NCI-H2107 (cell line): ENCODE measurements at places on chromosomes 13 and 19.

- DNase-seq, result no peak
Observed at GRCh38 chr19:42301646-42302203, at the start of gene PRR19. Gene PRR19, plus strand, starts transcription at chr19:42302132. Its CDS starts 7,453 bp downstream, at chr19:42309585.

GRCh38 chr19:38267761-38268483 lies 3.5 kb downstream of the SPINT2 start:
- no peak for DNase-seq

- DNase-seq, result no peak
Observed at GRCh38 chr13:21012841-21013681, 48.3 kb downstream of the LATS2 start.

- DNase-seq, result no peak
Observed at GRCh38 chr13:34020388-34020787, 202.4 kb downstream of the RFC3 start.

DNA sequence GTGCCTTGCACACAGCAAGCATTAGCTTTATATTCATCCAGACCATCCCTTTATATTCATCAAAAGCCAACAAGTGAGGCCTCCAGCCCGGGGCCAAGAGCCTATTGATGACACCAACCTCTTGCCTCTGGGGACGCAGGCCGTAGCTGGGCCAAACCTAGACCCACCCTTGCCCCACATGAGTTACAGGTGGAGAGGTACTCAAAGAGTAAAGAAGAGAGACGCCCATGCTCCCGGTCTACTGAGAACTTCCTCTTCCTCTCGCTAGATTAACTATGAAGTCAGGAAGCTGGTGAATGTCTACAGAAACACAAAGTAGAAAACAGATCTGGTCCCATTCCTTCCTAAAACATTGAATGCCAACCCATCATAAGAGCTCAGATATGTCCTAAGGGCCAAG lies 3.8 kb upstream of the MLNR start:
- no peak for DNase-seq

DNA sequence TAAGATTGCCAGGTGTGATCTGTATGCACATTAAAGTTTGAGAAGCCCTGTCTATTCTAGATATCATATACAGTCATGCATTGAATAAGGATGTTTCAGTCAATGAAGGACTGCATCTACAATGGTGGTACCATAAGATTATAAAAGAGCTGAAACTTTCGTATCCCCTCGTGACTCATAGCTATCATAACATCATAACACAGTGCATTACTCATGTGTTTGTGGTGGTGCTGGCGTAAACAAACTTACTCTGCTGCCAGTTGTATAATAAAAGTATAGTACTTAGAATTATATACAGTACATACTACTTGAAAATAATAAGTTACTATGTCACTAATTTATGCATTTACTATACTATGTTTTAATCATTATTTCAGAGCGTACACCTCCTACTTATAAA lies 489.3 kb downstream of the GPC6 start:
- DNase-seq, result no peak

GRCh38 chr19:4140237-4140711 lies 13.2 kb upstream of the CREB3L3 start:
- DNase-seq, result no peak

DNA sequence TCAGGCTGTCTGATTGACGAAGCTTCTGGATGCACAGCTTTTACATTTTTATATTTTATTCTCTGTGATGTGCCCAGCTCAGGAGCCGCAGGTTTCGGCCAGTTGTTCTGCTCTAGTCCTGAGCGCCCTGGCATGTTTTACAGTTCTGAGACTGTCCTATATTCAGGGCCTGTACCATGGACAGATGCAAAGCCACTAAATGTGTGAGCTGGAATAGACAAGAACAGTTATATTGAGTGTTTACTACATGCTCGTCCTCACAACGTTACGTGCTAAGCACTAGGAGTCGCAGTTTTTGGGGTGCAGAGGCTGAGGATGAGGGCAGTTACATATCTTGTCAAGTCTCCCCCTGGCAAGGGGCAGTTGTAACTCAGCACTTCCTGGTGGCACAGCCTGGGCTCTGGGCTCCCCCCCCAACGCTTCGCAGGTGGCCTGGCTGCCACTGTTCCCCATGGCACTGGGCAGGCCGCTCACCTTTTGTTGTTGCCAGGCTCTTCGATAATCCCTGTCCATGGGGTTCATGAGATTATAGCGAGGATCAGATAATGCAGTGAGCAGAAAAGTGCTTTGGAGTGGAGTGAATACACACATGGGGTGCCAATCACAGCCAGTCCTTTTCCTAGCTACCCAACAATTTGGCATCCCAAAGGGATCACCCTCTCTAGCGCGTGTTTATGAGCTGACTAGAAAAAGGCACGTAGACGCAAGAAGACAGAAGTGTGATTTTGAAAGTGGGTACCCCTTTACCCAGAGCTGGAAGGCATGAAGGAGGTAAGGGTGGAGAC lies 23.5 kb downstream of the ARL11 start:
- no peak for DNase-seq

- no peak for DNase-seq
Observed at GRCh38 chr19:873084-873483, 13.6 kb downstream of the CFD start.

DNA sequence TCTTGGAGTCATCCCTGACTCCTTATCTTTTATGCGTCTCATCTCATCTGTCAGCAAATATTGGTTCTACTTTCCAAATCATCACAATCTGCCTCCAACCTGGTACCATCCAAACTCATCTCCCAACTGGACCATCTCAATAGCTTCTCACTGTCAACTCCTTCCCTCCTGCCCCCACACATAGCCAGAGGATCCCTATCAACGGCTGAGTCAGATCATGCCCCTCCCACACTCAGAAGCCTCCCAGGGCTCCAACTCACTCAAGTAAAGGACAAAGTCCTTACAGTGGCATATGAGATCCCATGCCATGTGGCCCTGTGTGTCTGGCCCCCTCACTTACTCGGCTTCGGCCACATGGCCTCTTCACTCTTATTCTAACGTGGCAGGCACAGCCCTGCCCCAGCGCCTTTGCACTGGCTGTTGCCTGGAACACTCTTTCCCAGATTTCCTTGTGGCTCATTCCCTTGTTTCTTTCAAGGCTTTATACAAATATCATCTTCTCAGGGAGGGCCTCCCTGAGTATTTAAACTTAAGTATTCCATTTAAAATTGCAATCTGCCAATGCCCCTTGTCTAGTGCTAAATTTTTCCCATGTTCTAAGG lies 4.3 kb downstream of the SPRED3 start:
- DNase-seq, result no peak

- DNase-seq, result no peak
Observed at GRCh38 chr13:86710013-86710412, 910.8 kb upstream of the SLITRK6 start.

DNA sequence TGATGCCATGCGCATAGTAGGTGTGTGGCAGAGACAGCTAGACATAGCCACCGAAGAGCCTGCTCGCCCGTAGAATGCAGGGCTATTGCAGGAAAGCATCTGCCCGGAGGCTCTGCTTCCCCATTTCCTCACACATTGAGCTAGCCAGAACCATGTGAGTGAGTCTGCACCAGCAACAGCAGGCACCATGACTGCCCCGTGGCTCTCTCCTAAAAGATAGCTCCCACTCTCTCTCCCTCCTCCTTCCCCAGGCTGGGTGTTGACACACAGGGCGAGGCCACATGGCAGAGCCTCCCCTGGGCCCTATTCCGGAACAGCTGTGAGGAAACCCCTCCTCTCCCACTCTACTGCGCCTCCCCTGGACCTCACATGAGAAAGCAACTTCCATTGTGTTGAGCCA lies 52.3 kb upstream of the ATP12A start:
- no peak for DNase-seq

GRCh38 chr13:23414682-23415081 lies 18.8 kb downstream of the SACS start:
- no peak for DNase-seq

DNA sequence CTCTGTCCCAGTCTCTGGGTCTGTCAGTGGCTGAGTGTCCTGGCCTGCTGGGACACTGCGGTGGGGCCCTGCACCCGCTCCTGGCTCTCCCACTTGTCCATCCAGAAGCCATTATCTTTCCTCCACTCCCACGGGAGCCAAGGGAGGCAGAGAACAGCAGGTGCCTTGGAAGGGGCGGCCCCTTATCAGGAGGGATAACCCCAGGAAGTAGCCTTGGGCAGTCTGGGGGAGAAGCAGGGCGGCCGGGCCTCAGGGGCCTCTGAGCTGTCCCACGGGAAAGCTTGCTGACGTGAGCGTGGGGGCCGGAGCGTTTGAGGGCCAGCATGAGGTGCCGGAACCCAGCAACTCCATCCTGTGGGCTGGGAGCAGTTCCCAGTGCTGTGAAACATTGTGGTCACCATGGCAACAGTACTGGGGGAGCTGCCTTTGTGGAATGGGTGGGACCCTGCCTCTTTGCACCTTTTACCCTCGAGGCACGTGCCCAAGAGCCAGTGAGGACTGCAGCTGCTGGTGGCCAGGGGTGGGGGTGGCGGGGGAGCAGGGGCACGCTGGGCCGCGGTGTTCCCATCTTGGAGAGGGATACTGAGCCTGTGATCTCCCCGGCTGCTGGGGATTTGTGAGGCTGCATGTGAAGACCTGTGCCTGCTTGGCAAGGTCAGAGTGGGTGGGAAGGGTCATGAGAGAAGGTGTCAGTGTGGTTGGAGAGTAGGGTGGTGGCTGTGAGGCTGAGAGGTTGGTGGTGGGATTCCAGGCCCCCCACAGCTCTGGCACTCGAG lies 20.9 kb downstream of the KLHL26 start:
- no peak for DNase-seq

GRCh38 chr19:48350856-48351255 lies 12.9 kb downstream of the TMEM143 start:
- DNase-seq, result no peak

DNA sequence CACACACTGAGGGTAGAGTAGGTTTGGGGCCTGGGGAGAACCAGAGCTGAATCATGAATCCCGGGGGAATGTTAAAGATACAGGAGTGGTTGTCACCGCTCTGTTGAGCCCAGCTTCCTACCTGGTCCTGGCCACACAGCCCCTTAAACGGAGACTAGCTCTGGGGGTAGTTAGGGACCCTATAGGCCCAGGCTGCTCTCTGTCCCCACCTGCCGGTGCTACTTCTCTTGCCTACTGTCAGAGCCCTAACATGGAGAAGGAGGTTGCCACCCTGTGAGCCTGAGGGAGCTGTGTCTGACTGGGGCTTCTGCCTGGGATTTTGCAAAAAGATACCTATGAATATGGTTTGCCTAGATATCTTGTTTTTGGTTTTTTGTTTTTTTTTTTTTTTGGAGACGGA lies 36.6 kb upstream of the ZNF429 start:
- DNase-seq, result no peak

DNA sequence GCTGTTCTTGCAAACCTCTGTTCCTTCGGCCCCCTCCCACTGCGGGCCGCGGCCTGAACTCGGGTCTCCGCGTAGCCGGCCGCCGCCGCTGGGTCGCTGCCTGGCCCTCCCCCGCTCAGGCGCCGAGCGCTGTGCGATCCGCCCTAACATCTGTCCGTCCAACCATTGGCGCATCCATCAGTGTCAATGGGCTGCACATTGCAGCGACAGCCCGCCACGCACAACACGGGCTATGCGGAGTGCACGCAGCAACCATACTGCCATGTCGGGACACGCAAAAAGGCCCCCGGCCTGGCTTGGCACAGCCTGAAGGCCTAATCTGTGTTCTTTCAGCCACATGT lies 2.6 kb upstream of the TSHZ3 start:
- no peak for DNase-seq

DNA sequence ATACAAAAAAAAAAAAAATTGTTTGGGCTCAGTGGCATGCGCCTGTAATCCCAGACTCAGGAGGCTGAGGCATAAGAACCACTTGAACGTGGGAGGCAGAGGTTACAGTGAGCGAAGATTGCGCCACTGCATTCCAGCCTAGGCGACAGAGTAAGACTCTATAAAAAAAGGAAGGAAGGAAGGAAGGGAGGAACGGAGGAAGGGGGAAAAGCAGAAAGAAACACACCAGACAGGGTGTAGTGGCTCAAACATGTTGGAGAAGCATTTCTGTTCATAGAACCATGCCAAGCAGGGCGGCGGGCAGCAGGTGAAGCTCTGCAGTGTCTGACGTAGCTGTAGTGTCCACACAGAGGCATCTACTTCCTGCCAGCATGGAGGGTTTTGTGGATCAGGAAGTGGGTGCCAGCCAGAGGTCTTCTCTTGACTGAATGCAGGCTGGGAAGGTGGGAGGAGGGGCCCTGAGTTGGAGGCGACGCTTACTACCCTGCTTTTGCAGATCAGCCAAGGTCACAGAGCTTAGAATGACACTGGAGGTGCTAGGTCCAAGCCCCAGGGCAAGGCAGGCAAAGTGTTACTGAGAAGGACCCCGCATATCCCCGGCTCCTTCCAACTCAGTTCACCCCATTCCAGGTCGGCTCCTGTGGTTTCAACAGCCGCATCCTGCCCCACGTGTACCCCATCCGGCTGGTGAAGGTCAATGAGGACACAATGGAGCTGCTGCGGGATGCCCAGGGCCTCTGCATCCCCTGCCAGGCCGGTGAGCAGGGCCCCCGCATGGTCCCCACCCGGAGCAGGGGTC lies 11.6 kb upstream of the PGLS start:
- DNase-seq, result no peak

DNA sequence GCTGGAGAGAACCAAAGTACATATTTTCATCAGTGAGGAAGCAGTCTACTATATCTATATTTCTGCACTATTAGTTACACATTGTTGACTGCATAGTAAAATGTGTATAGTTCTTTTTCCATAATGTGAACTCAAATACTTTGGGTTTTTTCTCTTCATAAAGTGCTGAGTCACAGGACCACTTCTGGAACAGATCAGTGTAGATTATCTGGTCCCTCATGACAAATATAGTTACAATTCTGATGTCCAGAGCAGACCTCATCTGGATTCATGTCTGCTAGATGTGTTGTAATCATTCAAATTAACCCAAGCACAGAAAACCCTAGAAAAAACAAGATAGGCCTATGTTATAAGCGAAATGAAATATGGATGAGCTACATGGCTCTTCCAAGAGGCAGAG lies 171.4 kb downstream of the SUCLA2 start:
- DNase-seq, result no peak

DNA sequence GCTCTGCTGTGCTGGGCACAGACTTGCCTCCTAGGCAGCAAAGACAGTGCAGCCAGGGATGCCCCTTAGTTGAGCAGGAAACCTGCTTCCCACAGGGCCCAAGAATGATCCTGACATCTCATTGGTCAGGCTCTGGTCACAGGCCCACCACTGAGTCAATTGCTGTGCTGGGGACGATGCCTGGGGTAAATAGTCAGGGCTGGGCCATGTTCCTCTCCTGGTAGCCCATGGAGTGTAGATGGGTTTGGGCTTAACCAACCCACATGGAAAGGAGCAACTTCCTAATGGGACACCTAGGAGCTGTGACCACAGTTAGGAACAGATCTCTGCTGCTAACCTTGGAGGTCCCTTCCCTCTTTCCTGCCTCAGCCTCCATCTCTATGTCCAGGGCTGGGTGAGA lies 212.5 kb upstream of the ZNF536 start:
- DNase-seq, result no peak

DNA sequence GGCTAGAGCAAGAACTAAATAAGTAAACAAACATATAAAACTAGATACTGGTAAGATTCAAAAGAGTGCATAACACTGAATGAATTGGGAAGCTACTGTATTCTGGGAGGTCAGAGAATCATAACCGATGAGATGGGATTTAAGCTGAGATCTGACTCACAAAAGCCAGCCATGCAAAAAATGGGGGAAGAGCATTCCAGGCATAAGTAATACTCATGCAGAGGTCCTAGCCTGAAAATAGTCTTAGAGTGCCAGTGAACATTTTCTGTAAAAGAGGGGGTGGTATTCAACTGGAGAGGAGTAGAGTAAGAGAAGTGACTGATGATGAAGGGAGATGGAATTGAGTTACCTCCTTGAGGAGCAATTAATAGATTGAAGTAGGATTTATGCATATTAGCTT lies 872.0 kb upstream of the GPC6 start:
- DNase-seq, result no peak
